ENCODE measurements at places on chromosomes 1 and 21.

GRCh38 chr1:208219659-208220282, 24.4 kb downstream of the PLXNA2 start:
- DNase-seq: peak; percentile 58

- no peak for DNase-seq
These were observed 26.4 kb upstream of the KAZN start for GRCh38 chr1:14571810-14572767.

- peak; percentile 17 for DNase-seq
These were observed 19.3 kb downstream of the OBSCN start for GRCh38 chr1:228226956-228227791.

DNA sequence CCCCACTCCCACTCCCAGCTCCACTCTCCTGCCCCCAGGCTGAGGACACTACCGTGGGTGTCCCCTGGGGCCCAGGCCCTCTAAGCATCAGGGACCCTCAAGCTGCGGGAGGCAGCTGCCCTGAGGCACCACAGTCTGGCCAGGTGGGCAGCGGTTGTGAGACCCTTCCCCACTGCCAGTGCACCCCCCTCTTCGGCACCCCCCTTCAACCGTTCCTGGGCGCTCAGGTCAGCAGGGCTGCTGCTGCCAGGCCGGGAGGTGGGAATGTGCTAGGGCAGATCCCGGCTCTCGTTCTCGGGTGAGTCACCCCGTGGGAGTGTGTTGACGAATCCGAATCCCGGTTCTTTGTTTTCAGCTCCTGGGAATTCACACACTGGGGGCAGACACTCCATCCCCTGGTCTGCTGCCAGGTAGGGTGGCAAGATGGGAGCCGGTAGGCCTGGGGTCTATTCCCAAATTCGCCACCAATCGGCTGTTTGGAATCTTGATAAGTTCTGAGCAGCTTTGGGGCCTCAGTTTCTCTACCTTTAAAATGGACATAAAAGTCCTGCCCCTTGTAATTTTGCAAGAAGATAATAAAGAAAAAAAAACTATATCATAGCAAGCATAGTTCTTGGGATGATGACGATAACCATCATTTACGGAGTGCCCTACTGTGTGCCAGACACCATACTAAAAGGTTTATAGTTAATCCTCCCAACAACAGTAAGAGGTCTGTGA, 28.5 kb upstream of the CASZ1 start:
- DNase-seq: peak; percentile 28

- DNase-seq: peak; percentile 24
These were observed 29.0 kb upstream of the PRRX1 start for GRCh38 chr1:170634824-170635410.

DNA sequence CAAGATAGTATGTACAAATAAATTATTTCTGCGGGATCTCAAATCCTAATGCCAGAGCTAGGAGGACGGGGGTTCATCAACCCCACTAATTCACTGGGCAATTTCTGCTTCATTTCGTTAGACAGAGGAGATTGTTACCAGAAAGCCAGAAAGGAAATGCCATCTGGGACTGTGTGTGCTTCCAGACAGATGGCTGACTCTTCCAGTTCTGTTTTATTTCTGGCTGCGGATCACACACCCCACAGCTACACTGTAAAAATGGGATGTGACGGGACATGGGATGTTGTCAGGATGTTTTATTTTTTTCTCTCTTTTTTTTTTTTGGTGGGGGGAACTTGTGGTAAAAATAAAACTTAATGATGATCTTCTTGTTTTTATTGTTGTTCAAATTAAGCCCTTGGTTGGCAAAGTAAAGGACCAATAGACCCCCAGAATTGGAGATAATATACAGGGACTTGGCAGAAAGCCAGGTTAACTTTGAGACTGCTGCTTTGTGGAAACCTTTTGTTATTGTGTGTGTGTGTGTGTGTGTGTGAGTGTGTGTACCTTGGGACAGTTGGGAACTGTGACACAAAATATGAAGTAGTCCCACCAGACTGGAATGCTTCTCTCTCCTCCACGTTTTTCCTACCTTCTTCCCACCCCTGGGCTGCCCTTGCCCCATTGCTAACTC, 114.5 kb downstream of the NUF2 start:
- no peak for DNase-seq

DNA sequence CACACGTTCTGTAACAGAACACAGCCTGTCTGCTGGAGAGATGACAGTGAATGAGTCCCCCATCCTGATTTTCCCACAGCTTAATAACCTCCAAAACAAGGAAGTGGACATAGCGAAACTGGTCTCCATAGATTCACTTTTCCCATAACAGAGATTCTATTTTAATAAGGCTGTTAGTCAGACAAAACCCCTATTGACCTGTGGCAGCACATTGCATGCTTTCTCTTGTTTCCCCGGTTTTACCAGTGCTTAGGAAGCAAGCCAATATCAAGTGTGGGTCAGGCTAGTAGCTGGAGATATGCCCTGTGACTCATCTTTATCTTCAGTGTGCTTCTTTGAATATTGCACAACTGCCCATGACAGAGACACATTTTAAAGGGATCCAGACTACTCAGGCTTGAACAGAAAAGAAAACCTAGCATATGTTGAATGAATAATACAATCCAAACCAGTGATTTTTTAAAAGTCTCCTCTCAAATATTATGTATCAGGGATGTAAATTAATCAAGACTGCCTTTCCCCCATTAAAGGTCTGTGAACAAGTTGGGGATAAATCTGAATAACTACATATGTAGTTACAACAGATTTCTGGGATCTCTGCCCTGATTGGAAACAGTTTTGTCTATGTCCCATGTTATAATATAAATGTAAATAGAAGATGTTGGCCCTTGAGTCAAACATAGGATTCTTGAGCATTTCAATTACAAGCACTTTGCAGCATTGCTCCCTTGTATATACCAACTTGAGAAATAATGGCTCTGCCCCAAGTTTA, 11.9 kb upstream of the CLDN8 start:
- DNase-seq: peak; percentile 97

DNA sequence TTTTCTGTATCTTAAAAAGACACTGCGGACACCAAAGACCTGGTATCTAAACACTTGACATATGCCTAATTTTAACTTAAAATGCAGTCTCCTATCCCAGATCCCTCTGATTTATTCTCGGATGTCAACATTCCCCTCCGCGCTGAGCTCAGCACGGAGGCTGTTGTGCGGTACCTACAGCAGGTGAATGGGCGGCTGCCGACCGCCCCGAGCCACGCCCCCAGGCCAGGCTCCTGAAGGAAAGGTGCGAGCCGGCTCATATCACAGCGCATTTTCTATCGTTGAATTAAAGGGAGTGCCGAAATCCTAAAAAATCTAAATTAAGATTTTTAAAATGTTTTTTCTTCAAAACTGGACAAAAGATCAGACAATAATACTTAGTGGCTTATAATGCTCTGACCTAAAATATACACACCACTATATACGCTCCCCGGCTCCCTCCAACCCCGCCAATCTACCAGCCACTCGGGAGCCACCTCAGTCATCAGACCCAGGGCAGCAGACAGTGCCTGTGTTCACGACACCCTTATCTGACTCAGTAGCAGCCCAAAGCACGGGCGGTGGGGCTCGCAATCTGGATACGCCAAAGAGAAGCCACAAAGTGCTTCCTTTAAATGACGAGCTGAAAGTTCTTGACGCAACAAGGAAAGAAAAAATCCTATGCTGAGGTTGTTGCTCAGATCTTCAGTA, 4.1 kb downstream of the WRAP73 start:
- no peak for DNase-seq

- peak; percentile 5 for DNase-seq
These were observed 3.5 kb downstream of the PAPPA2 start for GRCh38 chr1:176466514-176466913.
